ENCODE measurements at places on chromosomes 7 and 10.

- no peak for DNase-seq
Measured at GRCh38 chr7:43891069-43891955, 15.1 kb downstream of the URGCP start.

DNA sequence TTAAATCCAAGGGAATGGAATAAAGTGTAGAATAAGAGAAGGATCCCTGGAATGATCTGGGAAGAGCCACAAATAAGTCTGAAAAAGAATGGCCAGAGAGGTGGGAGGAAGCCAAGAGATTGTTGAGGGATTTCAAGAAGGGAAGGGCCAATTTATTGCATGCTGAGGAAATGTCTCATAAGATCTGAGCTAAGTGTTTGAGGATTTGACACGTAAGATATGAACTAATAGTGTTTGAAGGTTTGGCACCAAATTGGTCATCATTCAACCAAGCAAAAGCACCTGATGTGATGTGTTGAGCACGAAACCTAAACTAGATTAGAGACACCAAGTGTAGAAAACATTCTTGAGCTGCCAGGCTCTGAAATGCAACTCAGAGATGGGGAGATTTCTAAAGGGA is 97.9 kb downstream of the TSPAN12 start:
- no peak for DNase-seq

DNA sequence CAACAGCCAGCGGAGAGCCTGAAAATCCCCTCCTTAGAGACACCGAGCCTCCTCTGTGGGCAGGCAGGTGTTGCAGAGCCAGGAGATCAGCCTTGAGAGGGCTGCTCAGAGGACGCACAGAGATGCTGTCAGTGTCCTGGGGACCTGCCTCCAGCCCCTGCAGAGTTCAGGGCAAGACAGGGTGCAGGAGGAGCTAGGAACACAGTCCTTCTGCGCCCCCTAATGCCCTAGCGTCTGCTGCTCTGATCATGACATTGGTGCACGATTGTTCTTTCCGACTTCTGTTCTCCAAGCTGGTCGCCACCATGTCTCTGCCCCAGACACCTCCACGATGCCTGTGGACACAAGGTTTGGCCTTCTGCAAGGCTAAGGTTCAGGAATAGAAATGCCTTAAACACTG is 613.7 kb upstream of the MKI67 start:
- DNase-seq = no peak

DNA sequence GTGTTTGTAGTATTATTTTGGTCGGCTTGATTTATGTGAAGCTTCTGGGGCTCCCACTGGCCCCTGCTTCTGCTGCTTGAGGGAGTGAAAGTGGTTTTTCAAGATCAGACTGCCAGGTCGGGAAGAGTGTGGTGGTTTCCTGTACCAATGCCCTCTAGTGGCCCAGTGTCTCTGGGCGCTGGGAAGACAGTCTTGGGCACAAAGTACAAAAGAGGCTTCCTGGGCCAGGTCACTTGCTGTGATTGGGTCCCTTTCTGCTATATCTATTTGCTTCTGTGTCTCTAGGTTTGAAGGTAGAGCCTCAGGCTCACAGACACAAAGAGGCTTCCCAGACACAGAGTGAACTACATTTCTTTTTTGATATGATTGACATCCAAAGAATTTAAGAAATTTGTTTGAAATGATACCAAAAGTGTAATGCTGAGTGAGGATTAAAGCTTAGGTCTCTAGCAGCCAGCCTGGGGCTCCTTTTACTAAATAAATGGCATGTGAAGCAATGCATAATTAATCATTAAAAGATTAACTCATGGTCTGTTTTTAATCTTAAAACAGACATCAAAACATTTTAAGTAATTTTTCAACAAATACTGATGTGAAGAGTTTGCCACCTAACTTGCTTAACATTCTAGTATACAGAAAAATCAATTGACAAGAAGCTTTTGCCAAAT is 36.3 kb downstream of the ABCB1 start:
- DNase-seq = no peak

- DNase-seq = no peak
Measured at GRCh38 chr10:126066456-126066855, 170.1 kb downstream of the FANK1 start.

DNA sequence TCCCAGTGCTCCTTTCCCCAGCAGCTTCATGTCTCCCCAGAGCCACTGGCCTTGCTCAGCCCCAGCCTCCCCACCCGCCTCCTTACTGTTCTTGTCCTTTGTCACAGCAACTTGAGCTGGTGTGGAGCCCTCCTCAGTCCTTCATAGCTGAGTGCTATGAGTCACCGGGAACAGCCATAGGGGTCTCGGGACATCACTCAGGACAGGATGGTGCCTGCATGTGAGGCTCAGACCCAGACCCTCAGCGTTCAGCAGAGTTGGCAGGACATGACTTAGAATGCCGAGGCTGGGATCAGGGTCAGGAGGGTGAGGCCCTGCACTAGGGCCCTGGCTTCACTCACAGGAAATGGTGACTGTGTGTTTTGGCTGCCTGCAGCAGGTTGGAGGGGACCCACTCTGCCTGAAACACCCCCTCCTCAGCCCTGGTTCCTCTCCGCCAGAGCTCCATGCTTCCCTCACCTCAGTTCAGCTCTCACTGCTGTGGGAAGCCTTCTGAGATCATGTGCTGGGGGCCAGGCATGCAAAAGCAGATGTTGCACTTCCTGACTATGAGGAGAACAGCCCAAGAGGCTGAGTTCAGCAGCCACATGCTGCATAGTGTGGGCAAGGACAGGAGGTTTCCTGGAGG is 40.7 kb upstream of the GJD4 start:
- DNase-seq = no peak

- DNase-seq = no peak
Measured at GRCh38 chr7:83478616-83479015, 170.3 kb downstream of the SEMA3E start.

DNA sequence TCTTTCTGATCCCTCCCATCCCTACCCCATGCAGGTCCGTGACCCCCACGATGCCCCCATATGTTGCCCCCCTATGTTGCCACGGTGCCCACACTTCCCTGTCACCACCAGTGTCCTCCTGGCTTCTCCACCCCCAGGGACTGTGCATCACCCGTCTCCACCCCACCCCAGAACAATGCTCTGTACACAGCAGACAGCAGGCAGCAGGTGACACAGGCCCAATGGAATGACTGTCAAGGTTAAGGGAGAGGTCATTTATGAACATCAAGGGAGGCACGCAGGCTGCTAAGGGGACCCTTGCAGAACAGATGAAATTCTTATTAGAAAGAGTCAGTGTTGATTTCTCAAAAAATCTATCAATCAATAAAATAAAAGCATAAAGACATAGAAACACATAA is 71.5 kb downstream of the PARP12 start:
- DNase-seq = no peak

DNA sequence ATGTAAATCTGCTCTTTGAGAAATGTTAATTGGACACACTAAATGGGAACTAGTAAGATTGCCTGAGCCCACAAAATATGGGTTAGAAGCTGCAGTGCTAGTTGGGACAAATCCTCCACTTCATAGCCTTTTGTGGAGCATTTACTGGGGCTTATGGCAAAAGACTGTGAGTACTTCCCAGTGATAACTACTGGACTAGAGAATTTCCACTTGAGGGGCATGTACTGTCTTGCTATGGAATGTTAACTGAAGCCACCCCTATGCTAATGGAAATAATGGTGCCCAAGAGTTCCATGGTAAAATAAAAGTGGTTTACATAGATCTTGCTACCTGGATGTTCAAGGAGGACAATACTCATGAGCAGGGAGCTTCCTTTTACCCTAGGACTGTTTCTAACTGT is 29.3 kb downstream of the AVL9 start:
- no peak for DNase-seq

GRCh38 chr7:112147793-112148361 is 58.3 kb downstream of the DOCK4 start:
- no peak for DNase-seq
